ENCODE measurements at places on chromosomes 12 and 14. TPM values are rescaled to one million over a fixed set of nuclear protein-coding genes. Genes with fewer than 3 reads are reported as not detected.

DNA sequence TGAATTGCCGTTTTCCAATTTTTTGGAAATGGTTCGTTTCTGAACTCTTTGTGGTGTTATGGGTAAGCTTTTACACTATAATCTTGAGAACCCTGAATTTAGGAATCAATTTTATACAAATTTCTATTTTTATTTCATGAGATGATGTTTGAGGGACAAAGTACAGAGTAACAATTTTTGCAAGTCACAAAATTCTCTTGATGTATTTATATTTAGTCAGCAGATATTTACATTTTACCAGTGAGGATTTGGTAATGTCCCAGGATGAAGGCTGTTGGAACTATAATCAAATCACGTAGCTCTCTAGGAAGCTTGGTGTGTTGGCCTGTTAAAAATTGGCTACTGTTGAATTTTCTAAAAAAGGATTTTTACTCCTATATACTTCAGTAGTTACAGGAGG lies 24.2 kb downstream of the GPATCH2L start:
- no peak for DNase-seq

GRCh38 chr12:53179687-53180219 lies 769 bp upstream of the ZNF740 start:
- DNase-seq = peak; percentile 31

Gene DNAI7
- total RNA-seq = not detected

GRCh38 chr12:41511247-41511646 lies 323.1 kb downstream of the PDZRN4 start:
- no peak for DNase-seq

GRCh38 chr14:68908803-68909202 lies 70.3 kb downstream of the ACTN1 start:
- DNase-seq = no peak

DNA sequence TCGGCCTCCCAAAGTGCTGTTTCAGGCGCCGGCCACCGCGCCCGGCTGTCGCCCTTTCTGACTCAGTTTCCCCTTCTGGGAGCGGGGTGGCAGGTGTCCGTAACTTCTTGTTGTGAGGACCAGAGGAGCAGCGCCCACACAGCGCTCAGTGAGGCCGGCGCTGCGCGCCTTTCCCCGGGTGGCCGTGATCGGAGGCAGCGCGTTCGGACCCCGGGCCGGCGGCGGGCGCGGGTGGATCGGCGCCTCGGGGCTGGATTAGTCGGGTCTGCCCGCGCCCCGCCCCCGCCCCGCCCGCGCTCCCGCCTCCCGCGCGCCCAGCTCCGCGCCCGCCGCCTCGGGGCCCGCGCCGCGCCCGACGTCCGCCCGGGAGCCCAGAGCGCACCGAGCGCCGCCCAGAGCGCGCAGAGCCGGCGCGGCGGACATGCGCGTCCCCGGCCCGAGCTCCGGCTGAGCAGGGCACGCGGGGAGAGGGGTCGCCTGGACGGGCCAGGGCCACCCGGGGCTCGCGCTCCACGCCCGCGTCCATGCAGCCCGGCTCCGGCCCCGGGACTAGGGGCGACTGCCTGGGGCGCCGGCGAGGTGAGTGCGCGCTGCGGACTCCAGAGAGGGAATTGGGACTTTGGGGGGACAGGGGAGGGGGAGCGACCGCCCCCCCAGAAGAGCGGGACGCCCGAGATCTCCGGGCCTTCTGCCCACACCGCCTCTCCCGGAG lies 50.6 kb downstream of the LRCOL1 start:
- DNase-seq = peak; percentile 50

GRCh38 chr12:108835860-108836634 lies 21.3 kb downstream of the SSH1 start:
- DNase-seq = no peak

GRCh38 chr12:131917711-131918306 lies 11.3 kb upstream of the PUS1 start:
- DNase-seq = no peak

Gene LRRC10
- total RNA-seq = not detected

DNA sequence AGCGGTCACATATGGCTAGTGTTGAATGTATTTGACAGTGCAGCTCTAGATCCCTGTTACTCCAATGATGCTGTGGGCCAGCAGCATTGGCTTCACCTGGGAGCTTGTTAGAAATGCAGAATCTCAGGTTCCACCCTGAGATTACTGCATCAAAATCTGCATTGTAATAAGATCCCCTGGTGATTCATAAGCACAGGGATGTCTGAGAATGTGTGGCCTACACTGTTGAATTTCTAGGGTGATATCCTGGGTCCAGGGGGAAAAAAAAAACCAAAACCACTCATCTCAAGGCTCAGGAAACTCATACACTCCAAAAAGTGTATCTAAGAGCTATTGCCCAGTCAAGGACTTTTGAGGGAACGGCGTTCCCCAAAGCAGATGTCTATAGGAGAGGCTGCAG lies 196.8 kb downstream of the PPM1H start:
- no peak for DNase-seq

DNA sequence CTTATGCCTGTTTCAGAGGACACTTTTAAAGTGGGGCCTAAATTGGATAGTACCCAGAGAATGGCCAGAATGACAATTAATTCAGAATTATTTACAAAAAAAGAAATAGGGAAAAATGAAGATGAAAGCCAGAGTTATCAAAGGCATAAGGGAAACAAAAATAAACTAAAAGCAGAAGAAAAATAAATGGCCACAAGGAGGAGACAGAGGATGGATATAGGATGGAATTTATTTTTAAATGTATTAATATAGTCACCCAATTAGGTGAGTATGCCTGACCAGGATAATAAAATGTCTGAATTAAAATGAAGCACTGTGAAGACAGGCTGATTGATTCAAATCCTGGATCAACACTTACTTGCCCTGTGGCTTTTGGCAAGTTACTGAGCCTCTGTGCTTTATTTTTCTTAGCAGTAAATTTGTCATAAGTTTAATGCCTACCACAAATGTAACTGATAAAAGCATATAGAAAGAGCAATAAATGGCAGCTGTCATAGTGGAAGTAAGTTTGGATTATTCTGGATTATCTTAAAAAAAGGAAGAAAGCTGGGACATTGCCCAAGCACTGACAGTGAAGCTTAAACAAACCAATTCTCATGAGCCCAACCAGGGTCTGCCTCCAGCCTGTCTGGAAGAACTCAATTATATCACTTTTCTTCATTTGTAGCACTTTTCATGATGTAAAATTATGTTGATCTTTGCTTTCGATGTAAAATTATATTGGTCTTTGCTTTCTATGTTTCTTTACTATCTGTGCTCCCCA lies 3.5 kb downstream of the CLEC9A start:
- DNase-seq = no peak

DNA sequence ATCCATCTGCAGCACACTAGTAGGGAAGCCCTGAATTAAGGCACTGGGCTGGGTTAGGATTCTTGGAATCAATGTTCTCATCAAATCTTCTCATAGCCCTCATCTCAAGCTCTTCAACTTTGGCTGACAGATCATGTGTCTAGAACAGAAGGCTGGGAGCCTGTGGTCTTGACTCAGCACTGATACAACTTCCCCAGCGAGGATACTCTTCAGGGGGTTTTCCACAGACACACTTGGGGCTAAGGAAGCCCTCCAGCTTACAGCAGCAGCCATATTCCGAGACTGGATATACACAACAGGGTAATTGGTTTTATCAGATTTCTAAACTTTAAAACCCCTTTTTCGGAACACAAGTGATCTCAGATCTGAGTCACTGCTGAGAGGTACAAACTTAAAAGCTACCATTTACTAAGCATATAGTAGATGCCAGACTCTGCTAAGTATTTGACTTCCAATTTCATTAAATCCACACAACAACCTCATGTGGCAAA lies 3.5 kb downstream of the FMNL3 start:
- DNase-seq = no peak

- no peak for DNase-seq
Observed at GRCh38 chr14:77543637-77544334, 45.2 kb upstream of the ISM2 start.

DNA sequence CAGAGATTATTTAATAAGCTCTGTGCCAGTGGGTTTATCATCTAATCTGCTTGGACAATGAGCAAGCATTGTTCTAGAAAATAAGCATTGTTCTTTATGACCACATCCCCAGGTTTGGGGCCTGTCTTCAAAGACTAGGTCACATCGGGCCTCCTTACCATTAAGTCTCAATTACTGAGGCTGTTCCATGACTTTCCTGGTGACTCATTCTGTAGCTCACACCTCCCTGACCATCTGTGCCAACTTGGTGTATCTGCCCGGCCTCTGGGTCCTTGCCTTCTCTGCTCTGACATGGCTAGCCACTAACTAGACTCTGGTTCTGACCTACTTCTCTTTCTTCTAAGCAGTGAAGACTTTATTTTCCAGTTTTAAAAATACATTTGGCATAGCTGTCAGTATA lies 44.4 kb upstream of the PLEKHA5 start:
- no peak for DNase-seq

DNA sequence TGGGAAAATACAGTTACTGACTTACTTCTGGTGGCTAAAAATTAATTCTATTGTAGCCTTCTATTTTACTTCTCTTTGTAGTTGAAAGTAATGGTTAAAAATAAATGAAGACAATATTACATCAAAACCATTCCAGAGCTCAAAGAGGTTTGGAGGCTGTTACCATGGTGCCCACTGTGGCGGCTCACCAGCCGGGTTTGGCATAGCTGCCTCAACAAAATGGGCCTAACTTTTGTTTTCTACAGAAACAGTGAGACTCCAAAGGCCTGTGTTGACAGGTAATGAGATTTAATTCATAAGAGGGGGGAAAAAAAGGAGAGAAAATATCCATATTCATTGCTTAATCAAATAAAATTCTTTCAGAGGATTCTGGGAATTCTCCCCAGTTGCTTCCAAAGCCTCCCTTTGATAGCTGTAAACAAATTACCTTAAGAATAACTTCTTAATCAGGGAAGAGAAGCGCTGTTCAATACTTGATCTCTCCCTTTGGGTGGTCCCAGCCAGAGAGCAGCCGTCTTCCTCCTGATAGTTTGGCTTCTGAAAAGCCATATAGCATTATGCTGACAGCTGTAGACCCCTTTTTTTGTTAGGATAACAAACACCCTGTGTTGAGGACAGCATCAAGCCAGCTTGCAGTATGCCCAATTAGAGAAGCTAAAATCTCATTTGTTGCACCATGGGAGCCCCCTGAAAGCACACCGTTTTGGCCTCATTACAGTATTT lies 266.8 kb downstream of the NEDD1 start:
- DNase-seq = no peak

GRCh38 chr12:89919241-89919906 lies 210.7 kb upstream of the ATP2B1 start:
- DNase-seq = no peak

GRCh38 chr14:93331728-93332396 lies 974 bp downstream of the BTBD7 start:
- DNase-seq = no peak

Gene KCNK10
- 1.6 TPM for total RNA-seq

DNA sequence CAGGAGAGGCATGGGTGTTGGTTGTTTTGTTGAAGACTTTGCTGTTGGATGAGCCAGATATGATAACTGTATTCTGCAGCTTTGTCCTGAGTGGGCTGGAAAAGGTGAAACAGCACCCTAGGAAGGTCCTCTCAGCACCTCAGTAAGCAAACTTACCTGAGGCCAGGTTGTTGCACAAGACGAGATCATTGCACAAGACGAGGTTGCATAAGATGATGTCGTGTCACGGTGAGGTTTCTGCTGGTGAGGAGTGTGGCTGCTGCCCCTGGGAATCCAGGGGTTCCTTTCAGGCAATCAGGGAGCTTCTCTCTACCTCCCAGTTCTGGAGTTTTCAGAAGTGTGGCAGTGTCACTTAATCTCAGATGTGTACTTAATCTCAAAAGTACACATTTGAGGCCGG lies 85.6 kb downstream of the GLT1D1 start:
- DNase-seq = no peak

Gene RNASE1
- total RNA-seq = 316 TPM

- DNase-seq = no peak
Observed at GRCh38 chr14:68951800-68952530, 27.1 kb downstream of the ACTN1 start.

GRCh38 chr12:2958432-2959191 lies 585 bp upstream of the TEAD4 start:
- DNase-seq = peak; percentile 79

DNA sequence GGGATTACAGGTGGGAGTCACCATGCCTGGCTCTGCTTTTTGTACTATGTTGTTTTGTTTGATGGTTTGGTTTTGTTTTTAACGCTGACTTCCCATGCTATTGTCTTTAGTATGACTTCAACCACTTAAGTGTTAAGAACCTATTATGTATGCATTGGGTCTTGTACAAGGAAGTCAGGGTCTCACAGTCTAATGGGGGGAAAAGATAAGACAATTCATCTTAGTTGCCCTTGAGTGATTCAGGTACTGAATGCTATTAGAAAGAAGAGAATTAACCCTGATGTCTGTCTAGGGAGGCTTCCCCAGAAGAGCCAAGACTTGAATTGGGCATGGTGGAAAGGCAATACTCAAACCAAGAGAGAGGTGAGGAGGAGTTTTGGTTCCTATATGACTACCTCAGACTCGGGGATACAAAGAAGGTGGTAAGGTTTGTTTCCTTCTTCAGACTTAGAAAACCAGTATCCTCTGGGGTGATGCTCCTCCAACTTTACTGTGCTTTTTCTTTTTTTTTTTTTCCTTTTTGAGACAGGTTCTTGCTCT lies 64.6 kb downstream of the SUSD6 start:
- DNase-seq = no peak

Gene IL26
- not detected for total RNA-seq

- DNase-seq = no peak
Observed at GRCh38 chr14:78253986-78254385, 83.8 kb downstream of the NRXN3 start.

Gene TCL1B
- not detected for total RNA-seq

Gene FLRT2
- 37.6 TPM for total RNA-seq

- no peak for DNase-seq
Observed at GRCh38 chr12:55696141-55696540, 11.6 kb downstream of the ITGA7 start.

Gene DAO
- total RNA-seq = not detected

Gene FANCM
- 4.3 TPM for total RNA-seq

- DNase-seq = peak; percentile 36
Observed at GRCh38 chr12:7190268-7191055, 976 bp downstream of the PEX5 start.

DNA sequence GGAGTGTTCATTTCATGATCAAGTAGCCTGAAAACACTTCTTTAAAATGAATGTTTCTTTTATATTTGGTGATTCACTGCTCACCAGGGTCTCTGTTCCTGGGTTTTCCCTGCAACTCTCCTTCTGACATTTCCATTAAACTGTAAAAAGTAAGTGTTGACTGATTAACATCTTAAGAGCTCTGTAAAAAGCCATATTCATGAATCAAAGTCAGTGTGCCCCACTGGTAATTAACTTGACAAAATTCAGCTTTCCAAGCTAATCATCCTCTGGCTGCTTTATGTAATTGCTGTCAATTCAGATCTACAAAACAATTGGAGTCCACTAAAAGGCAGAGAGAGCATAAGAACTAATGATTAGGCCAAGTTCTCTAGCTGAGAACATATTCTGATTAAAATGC lies 41.6 kb downstream of the CNTN1 start:
- no peak for DNase-seq

DNA sequence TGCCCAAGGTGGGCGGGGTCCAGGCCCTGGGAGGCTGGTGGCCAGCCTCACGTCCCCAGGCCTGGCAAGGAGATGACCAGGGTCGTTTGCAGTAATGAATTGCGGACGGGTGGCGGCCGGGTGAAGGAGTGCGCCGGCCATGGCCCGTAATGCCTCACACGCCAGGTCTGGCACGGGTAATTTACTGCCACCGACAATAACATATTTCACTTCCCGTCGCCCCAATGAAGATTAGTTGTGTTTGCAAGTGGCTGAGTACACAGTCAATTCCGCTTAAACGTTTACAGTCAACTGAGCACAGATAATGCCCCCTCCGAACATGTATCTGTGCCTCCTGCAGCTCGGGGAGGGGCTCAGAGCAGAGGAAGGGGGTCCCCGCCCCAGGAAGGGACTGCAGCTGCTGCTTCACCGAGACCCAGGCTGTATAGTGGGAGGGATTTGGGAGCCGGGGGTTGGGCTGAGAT lies 48.3 kb downstream of the MVK start:
- DNase-seq = no peak

Gene SLC10A1
- total RNA-seq = not detected
